ENCODE measurements at places on chromosomes 11 and 22.

DNA sequence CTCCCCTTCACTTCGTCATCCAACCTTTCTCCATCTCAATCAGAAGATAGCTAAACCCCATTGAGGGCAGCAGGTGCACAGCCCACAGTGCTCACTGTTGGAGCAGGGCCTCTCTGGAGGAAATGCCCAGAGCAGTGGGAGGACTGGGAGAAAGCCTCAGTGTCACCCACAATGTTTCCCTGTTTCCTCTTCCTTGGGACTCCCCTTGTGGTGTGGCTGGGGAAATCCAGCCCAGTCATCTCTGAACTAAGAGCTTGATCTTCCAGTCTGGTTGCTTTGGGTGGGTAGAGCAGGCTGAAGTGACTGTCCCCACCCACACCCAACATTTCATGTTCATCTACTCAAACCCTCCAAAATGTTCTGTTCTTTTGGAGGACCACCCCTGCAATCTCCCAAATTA is 29.8 kb upstream of the EED start:
- DNase-seq = peak; percentile 39

- no peak for DNase-seq
Measured at GRCh38 chr11:129795089-129795488, 20.6 kb upstream of the TMEM45B start.

- no peak for DNase-seq
Measured at GRCh38 chr22:50482107-50483074, 1.0 kb downstream of the ADM2 start.

DNA sequence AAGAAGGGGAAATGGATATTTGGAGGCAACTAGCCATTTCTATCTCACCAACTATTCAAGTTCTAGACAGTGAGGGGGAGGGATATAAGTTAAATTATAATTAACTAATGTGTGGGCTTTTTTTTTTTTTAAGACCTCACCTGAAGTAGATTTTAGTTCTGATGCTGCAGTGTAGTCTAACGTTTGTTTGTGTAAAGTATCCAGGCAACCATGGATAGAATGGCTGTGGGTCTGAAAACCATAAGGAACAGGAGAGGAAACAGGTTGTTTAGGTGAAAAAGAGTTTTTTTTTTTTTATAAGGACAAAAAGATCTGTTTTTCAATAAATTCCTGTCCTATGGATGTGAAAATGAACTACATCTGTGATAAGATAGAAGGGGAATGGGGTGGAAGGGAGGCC is 262.4 kb upstream of the PLET1 start:
- no peak for DNase-seq

GRCh38 chr11:71305451-71306125 is 53.2 kb upstream of the SHANK2 start:
- DNase-seq = no peak

DNA sequence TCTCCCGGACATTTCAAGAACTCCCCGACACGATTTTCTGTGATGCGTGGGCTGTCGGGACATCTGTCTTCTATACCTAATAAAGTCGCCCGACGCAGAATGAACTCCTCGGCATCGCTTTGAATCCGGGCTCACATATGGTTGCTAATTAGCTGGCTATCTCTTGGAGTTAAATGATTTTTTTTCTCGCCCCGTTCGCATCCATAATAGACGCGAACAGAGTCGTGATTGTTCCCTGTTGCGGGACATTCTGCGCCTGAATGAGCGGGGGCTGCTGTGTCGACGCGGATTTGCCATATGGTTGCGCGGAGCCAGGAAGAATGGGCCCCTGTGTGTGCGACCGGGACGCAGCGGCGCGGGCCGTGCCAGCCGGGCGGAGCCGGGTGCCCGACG is 16.4 kb downstream of the CDKN1C start:
- no peak for DNase-seq

DNA sequence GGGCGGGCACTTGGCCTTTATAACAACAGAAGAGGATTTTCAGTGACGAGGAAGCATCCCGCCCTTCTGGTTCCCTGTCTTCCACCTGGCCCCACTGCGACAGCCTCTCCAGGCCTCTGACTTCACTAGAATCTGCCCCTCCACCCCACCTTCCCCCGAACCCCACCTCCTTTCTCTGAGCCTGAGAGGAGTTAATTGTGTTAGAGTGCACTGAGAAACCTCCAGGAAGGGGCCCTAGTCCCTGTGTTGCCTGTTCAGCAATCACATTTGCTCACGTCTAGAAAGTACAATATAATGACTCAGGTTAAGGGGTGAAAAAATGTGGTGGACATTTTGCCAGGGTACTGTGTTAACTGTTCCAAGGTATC is 38.8 kb downstream of the PTPRJ start:
- no peak for DNase-seq

DNA sequence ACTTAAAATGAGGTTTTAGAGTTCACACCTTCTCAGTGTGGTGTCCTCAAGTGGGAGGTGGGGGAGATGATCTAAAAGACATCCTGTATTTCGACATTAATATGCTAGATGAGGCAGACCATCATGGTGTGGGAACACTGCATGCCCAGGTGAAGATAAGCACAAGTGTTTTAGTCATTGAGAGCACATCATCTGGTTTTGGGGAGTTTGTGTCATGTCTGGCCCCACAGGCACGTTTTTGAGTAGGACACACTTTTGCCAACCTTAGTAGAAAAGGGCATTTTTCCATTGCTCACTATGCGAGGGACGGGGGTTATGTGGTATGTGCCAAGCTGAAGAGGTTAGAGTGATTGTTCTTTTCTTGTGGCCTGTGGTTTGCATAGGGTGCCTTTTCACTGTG is 189.3 kb downstream of the DBX1 start:
- no peak for DNase-seq

GRCh38 chr11:82523141-82523540 is 210.5 kb downstream of the FAM181B start:
- no peak for DNase-seq

GRCh38 chr11:132060567-132060966 is 690.2 kb downstream of the NTM start:
- no peak for DNase-seq

Measured in CD4-positive, alpha-beta T cell treated with Interleukin-1 beta for 1 hour (primary cell).